ENCODE measurements at places on chromosomes 4 and X.

- DNase-seq = no peak
Observed at GRCh38 chr4:70759126-70759525, 37.4 kb downstream of the RUFY3 start.

DNA sequence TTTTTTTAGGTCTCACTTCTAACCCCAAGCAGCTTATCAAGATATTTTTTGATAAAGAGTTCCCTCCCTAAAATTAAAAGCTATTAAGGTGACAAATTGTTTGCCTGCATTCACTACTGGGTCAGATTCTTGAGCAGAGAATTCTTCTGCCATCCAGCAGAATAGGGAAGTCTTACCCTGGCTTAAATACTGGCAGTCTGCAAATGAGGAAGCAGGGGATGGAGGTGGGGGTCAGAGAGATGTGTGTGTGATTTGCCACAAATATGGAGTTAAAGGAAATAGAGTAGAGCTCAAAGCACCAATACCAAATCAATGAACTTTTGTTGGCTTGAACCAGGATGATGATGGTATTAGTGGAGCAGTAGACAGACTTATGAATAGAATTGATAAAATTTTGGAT, 122.2 kb downstream of the ANXA5 start:
- DNase-seq = no peak

DNA sequence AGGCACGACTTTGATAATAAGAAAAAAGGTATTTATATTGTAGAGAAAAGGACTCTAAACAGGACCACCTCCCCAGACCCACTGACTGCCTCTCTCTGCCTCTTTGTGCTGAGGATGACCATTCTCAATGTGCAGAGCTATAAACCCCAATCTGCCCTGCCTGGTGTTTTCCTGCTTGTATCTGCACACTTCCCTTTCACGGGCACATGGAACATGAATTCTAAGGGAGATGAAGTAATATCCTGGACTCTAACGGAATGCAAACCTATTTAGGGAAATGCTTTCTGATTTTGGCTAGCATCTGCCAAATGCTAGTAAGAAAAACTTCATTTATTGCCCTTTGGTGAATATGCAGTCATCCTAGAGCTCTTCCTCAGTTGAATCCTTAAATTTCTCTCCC, 2.4 kb downstream of the DIPK2B start:
- DNase-seq = no peak

DNA sequence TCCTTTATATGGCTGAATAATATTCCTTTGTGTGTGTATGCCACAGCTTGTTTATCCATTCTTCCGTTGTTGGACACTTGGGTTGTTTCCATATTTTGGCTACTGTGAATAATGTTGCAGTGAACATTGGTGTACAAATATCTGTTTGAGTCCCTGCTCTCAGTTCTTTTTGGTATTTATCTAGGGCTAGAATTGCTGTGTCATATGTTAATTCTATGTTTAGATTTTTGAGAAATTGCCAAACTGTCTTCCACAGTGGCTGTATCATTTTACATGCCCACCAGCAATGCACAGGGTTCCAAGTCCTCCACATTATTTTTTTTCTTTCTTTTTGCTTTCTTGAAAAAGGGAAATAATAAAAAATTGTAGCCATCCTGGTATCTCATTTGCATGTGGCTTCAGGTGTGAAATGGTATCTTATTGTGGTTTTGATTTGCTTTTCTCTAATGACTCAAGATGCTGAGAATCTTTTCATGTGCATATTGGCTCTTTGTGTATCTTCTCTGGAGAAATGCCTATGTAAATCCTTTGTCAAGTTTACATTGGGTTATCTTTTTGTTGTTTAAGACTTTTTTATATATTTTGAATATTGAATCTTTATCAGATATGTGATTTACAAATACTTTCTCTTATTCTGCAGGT, 129.7 kb downstream of the RAPGEF2 start:
- no peak for DNase-seq

DNA sequence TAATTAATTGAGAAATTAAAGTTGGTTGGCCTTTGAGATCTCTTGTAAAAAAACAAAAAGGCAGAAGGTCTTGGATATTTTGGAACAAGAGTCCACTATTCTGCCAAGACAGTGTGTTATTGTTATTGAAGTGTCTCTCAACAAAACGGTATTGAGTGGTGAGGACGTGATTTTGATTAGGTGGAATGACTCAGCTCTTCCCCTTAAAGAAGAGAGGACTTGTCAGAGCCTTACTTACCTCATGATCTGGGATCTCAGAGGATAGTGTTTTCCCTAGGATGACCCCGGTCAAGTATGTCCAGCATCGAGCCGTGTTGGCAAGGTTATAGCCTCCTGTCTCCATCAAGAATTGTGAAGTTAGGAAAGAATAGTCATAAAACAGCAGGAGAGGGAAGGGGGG, 110.9 kb downstream of the HDAC8 start:
- DNase-seq = no peak

GRCh38 chr4:187940299-187940698, 55.3 kb upstream of the ZFP42 start:
- DNase-seq = no peak

DNA sequence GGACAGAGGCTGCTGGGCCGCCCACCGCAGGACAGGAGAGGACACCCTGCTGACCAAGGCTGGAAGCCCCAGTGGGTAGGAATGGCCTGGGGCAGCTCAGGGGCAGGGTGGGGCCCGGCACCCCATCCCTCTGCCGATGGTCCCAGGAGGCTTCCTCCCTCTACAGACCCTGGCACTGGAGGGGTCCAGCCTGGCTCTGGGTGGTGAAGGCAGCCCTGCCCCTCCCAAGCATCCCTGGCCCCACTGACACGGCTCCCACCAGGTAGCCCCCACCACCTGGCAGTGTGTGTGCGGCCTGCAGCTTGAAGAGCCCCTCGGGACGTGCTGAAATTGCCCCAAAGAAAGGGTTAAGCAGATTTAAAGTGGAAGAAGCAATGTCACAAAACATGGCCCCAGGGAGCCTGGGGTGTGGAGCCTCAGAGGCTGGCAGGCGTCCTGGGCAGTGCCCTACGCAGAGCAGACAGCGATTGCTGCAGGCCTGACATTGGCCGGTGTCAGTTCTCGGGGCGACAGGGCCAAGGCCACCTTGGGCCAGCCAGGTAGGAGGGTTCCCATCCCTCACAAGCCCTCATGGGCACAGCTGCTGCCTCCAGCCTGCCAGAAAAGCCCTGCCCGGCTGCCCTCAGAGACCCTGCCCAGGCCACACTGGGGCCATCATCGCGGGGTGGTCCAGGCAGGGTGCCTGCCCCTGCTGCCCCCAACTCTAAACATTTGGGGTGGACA, 80.5 kb downstream of the FAM53A start:
- no peak for DNase-seq

DNA sequence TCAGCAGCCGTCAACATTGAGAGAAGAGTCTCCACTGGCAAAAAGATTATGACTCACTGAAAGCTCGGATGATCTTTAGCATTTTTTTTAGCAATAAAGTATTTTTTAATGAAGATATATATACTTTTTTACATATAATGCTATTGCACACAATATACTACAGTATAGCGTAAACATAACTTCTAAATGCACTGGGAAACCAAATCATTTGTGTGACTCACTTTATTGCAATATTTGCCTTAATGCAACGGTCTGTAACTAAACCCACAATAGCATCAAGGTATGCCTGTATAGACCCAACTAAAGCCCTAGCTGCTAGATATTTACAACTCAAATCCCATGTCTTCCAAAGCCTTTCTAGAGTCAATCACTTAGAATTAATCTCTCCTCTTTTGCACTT, 52.3 kb upstream of the EDNRA start:
- no peak for DNase-seq

- no peak for DNase-seq
Observed at GRCh38 chr4:8510191-8510590, 69.6 kb downstream of the TRMT44 start.

- no peak for DNase-seq
Observed at GRCh38 chr4:67918428-67918827, 34.6 kb upstream of the TMPRSS11D start.

GRCh38 chr4:71382900-71383560, 44.2 kb downstream of the SLC4A4 start:
- DNase-seq = no peak

DNA sequence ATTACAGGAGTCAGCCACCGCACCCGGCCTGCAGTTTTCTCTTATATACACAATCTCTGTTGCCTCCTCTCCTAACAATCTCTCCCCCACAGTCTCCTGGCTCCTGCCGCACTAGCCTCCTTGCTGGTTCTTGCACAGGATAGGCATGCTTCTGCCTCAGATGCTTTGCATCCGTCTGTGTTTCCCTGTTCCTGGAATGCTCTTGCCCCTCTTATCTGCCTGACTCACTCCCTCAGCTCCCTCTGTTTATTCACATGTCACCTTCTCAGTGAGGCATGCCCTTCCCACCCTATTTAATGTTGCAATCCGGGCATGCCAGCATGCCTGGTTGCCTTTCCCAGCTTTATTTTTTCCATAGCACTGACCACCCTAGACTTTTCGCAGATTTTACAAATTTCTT, 161.9 kb downstream of the PHF8 start:
- no peak for DNase-seq

- DNase-seq = no peak
Observed at GRCh38 chr4:174686826-174687225, 142.2 kb downstream of the GLRA3 start.

DNA sequence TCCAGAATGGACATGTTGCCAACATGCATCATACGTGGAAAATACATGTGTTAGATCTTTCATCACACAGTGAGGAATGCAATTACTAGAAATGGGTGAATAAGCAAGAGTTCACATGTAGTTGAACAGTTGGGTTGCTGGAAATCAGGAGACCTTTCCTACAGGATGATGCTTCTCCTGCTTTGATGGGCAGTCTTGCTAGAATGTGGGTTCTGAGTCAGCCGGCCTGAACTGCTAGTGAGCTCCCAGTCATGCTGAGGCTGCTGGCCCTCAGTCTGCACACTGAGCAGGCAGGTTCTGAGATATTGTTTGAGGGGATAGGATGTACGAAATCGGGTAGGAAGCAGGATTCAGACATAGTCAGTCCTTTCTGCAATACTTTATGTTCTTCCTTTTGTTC, 20.2 kb downstream of the MSL3 start:
- no peak for DNase-seq

- no peak for DNase-seq
Observed at GRCh38 chr4:81424816-81425755, 46.6 kb downstream of the RASGEF1B start.

GRCh38 chr4:101865501-101866062, 75.1 kb downstream of the BANK1 start:
- no peak for DNase-seq

DNA sequence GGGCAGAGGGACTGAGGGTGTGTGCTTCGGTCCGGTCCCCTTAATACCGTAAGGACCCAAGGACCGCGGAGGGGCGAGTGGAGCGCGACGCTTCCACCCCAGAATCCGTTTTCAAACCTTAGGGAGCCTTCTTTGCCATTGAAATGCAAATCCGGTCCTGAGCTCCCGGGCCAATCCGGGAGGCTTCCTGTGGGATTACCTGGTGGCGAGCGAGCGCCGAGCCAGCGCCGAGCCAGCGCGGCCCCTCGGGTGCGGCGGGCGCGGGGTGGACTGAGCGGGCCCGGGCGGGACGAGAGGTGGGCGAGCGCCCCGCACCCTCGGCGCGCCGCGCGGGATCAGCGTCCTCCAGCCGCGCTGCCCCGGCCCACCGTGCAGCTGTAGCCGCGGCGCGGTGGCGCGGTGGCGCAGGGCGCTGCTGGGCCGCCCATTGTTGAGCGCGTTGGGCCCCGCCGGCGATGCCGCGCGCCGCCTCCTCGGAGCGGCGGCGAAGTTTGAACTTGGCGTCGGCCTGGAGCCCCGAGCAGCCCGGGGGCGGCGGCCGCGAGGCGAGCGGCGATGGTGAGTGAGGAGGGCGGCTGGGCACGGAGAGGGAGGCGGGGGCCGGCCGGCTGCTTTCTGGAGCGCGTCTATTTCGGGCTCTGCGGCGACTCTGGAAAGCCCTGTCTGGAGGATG, 208.7 kb downstream of the SOWAHB start:
- no peak for DNase-seq

DNA sequence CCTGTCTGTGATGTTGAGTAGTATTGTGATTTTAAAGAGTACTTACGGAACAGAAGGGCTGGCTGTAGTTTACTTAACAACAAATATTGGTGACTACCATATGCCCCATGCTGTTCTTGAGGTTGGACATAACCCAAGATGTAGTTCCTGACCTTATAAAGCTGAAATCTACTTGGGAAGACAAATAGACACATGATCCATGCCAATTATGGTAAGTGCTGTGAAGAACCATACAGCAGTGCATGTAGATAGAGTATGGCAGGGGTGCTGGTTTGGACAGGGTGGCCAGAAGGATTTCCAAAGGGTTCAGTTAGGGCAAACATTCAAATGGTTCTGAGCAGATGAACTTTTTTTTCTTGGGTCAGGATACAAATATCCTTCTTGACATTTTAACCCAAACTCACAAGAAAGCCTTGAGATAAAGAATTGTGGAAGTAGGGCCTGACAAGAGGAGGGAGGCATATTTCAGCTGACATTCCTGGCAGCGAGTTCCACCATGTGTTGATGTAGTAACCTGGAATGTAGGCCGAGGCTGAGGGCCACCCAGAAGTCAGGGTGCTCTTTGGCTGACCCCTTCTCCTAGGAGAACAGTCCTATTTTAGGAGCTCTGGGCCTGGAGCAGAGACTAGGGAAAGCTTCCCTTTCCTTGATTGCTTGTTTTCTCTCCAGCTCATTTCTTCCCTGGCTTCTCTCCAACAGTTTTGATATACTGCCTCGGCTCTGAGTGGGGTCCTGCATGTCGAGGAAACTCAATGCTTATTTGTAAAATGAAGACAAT, 74.2 kb downstream of the FREM3 start:
- no peak for DNase-seq

DNA sequence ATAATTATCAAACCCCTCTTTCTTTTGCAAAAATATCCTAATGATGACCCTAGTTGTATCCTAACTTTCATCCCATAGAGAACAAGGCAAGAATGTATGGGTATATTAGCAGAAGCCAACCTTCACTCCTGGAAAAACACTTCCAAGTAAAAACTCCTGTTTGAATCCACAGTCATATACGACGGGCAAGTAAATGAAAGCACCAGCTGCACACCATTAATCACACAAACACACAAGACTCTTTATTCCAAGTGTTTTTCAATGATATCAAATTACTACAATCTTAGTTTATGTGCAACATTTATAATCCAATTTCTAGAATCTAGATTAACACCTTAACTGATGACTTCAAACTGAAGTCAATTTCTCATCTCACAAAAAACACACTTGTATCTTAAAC, 22.9 kb downstream of the ACSL4 start:
- no peak for DNase-seq

GRCh38 chr4:125750399-125750798, 435.6 kb downstream of the FAT4 start:
- no peak for DNase-seq

DNA sequence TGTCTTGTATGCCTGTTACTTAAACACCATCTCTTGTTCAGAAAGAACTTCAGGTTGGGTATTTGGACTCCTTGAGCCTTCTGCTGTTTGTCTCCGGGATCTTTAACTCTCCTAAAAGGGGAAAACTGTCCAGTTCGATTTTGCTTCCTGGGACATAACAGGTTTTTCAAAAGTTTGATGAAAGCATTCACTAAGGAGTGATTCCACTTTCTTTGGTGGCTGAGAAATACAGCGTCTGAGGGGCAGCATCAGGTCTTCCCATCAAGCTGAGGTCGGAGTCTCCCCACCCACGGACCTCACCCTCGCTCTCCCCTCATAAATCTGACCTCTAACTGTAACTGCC, 1.4 kb downstream of the AFAP1 start:
- DNase-seq = no peak

All from anterior cingulate cortex (tissue), 58 donors.